ENCODE measurements at places on chromosomes 11 and 22. TPM values are rescaled to one million over a fixed set of nuclear protein-coding genes. Genes with fewer than 3 reads are reported as not detected.

DNA sequence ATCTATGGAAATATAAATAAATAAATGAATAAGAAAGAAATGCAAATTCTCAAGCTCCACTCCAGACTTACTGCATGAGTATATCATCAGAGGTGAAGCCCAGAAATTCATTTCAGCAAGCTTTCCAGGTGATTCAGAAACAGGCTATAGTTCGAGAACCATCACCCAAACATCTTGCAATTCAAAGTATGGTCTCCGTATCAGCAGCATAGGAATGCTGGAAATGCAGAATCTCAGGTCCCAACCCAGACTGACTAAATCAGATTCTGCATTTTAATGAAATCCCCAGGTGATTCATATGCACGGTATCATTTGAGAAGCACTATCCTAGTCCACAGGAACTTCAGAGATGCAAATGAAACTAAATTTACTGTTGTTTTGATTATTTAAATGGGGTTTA, 95.3 kb downstream of the SERGEF start:
- DNase-seq, result no peak

DNA sequence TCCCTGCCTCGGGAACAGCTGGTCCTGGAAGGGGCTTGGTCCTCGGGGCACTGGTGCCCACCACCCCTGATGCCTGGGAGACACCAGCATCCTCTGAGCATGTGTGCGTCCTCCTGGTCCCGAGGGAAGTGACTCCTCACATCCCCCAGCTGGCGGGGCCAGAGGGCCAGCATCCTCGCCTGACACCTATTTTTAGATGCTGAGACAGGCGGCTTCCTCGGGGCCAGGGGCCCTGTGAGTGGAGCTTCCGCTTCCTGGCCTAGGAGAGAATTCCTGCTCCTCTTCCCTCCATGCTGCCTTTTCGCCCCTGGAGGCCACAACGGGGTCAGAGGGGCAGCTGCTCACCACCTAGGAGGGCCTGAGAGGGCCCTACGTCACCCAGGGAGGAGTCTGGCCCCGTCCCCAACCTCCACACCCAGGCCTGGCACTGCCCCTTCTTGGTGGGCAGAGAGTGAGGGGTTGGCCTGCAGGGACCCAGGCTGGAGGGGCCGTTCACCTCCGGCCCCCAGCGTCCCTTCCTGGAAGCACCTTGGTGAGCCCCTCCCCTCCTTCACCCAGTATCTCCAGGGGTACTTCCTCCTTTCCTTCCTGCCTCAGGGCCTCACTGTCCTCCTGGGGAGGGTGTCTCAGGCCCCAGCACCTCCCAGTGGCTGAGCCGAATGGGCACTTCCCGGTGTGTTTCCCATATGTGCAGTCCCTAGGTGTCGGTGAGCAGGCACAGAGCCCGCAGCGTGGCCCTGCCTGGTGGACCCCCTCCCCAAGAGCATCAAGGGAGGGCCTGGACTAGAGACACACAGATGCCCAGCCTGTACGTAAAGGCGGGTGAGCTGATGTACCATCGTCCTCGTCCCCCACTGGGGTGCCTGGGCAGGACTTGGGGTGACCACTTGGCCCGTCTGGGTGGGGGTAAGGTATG, 6.1 kb downstream of the CD81 start:
- no peak for DNase-seq

DNA sequence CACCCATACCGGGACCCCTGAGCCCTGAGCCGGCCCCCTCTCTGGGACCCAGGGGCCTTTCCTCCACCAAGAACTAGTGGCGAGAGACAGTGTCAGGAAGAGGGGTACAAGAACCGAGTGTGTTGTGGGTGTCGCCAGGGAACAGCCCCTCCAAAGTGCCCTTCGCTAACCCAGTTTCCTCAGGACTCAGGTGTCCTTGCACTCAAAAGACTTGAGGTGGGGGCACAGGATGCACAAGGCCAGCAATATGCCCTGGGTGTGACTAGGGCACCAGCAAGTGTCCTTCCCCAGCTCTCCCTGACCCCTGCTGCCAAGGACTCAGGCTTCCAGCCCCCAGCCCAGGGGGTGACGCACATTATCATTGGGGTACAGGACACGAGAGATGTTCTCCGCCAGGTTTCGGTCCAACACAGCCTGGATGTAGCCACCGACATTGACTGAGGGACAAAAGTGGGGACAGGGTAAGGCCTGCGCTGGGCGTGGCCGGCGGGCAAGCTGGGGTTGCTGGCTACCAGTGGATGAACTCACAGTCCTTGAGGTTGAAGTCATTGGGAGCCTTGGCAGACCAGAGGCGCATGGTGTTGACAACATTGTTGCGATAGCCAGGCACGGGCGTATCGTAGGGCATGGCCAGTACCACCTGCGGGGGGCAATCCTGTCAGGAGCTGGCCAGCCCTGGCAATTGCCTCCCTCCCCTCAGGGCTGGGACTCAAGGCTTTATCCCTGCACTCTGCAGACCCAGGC, 4.7 kb downstream of the PYGM start:
- no peak for DNase-seq

GRCh38 chr11:121112498-121113455, 11.7 kb downstream of the TECTA start:
- DNase-seq, result no peak

DNA sequence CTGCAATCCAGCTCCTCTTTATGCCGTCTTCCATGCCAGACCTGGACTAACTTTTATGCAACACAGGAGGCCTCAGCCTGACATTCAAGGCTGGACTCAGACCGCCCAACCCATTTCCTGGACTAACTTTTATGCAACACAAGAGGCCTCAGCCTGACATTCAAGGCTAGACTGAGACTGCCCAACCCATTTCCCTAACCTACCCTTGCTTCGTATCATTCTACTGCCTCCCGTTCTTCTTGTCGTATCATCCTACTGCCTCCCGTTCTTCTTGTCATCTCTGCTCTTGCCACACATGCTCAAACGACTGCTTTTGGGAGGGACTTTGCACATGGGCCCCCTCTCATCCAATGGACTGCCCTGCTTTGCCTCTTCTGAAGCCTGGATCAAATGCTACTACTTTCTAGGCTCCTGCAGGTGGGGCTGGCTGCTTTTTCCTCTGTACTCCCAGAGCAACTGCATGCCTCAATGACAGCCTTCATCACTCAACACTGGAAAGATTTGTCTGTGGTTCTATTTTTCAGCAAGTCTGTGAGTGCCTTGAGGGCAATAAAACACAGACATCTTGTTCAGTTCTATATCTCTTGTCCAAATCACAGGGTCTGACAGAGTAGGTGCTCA, 7.8 kb downstream of the TBC1D10A start:
- no peak for DNase-seq

The MS4A3 gene
- polyA plus RNA-seq, result 0.08 TPM

The MYEOV gene
- polyA plus RNA-seq, result 0.13 TPM

Data from urinary bladder (tissue), 4 donors.